ENCODE measurements at places on chromosomes 7 and 10.

DNA sequence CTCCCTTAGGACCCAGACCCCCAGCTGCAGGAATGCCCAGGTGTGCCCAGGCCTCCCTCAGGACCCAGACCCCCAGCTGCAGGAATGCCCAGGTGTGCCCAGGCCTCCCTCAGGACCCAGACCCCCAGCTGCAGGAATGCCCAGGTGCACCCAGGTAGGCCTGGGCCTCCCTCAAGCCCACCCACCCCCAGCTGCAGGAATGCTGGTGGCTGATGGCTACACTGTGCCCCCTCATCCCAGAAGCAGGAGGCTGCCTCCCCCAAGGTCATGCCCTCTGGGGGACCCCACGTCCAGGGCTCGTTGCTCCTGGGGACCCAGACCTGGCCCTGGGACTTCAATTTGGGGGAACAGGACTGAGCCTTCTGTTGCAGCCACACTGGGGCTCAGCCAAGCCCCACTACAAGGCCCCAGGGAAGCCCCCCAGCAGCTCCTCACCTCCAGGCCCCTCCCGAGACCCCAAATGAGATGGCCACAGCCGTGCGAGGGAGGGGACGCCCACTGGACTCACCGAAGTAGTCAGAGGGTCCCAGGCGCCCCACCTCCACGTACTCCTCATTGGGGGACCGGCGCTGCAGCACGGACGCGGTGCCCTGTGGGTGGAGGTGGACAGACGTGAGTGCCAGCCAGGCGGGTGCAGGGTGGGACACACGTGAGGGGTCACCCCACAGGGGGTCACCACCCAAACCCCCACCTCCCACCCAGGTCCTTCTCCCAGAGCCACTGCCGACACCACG is 31.4 kb upstream of the PDGFA start:
- DNase-seq = no peak

- no peak for DNase-seq
Measured at GRCh38 chr7:693280-693679, 33.2 kb upstream of the DNAAF5 start.

GRCh38 chr7:74612015-74612829 is 45.3 kb upstream of the GTF2I start:
- DNase-seq = no peak

GRCh38 chr10:60950300-60950699 is 6.3 kb upstream of the RHOBTB1 start:
- DNase-seq = no peak

DNA sequence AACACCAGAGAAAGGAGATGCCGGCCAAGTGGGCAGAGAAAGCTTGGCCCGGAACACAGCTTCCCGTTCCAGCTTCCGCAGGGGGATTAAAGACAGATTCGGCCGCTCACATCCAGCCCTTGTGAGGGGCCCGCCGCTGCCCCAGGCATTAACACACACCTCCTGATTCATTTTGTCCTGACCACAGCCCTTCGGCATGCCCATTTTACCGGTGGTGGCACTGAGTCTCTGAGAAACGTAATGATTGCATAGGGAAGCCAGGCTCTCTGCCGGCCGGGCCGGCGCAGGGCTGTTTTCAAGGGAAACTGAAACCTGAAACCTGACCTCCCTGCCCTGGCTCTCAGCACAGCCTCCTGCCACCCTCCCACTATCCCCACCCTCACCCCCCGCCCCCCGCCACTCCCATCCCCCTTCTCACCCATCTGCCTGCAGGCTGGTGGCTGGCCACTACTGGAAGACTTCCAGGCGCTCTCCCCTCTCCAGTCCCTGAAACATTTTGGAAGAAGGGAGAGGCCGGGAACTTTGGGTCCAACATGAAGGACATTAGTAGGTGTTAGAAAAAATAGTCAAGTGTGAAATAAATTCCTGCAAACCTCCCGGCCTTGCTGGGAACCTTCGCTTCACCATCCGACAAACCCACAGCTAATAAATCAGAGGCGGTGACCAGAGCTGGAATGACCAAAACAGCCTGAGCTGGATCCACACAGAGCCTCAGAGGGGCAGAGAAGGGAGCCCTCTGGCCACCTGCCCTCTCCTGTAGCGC is 83.5 kb upstream of the CUX1 start:
- no peak for DNase-seq

DNA sequence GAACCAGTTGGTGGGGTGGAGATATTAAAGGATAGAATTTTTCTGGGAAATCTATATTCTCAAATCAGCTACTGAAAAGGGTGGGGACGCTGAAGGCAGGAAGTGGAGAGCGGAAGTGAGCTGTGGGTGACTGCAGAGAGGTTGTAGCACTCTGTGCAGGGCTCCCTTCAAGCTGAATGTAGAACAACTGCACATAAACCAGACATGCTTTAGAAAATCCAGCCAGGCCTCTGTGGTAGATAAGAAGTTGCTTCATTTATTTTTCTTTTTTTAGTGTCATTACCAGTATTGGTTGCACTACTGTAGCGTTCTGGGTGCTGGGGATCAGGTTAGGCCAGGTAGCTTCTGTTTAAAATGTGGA is 127.8 kb downstream of the CELF2 start:
- DNase-seq = no peak

DNA sequence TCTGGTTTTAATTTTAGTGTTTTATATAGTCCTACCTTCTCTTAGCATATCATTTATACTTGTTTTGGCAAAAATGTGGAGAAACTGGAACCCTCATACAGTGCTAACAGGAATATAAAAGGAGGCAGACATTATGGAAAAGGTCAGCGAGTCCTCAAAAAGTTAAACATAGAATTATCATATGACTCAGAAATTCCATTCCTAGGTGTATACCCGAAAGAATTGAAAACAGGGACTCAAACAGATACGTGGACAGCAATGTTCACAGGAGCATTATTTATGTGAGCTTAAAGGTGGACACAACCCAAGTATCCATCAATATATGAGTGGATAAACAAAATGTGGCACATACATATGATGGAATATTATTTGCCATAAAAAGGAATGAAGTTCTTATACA is 51.5 kb downstream of the VAX1 start:
- DNase-seq = no peak

DNA sequence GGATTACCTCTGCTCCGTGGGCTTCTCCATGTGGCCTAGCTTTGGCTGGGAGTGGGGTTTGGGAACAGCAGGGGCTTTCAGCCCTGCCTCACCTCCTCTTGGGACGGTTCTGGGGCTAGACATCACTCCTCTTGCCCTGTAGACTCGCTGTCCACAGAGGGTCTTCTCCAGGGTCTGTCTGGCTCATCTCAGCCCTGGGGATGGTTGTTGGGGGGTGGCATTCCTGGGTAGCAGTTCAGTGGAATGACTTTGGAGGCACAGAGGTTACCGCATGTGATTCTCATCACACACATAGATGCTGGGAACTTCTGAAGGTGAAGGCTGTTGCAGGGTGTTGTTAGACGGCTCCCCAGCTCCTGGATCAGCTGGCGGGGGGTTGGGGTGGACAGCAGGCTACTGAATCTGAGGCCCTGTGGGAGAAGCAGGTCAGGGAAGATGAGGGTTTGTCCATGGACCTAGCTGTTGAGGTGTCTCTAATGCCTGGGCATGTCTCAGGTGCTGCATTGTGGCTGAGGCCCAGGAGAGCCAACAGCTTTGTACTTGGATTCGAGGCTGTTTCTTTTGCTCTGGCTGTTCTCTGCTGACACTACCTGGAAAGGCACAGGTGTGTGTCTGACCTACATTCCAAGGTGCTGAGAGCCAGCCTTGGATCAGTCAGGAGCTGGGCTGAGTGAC is 23.8 kb downstream of the RAMP3 start:
- peak; percentile 62 for DNase-seq

- no peak for DNase-seq
Measured at GRCh38 chr7:50795253-50795652, 12.6 kb upstream of the GRB10 start.

- DNase-seq = no peak
Measured at GRCh38 chr10:49414496-49414895, 18.6 kb upstream of the DRGX start.

DNA sequence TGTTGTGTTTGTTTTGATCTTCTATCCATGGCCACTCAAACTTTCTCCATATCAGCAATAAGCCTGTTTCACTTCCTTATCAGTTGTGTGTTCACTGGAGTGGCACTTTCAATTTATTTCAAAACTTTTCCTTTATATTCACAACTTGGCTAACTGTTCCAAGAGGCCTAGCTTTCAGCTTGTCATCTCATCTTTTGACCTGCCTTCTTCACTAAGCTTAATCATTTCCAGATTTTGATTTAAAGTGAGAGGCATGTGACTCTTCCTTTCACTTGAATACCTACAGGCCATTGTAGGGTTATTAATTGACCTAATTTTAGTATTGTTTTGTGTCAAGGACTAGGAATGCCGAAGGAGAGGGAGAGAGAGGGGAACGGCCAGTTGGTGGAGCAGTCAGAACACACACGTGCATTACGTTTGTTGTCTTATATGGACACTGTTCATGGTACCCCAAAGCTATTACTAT is 5.5 kb upstream of the GNAT3 start:
- no peak for DNase-seq
